ENCODE measurements at places on chromosomes 1 and 21.

- DNase-seq, result no peak
These were observed 3.2 kb upstream of the IBA57 start for GRCh38 chr1:228162286-228163006.

DNA sequence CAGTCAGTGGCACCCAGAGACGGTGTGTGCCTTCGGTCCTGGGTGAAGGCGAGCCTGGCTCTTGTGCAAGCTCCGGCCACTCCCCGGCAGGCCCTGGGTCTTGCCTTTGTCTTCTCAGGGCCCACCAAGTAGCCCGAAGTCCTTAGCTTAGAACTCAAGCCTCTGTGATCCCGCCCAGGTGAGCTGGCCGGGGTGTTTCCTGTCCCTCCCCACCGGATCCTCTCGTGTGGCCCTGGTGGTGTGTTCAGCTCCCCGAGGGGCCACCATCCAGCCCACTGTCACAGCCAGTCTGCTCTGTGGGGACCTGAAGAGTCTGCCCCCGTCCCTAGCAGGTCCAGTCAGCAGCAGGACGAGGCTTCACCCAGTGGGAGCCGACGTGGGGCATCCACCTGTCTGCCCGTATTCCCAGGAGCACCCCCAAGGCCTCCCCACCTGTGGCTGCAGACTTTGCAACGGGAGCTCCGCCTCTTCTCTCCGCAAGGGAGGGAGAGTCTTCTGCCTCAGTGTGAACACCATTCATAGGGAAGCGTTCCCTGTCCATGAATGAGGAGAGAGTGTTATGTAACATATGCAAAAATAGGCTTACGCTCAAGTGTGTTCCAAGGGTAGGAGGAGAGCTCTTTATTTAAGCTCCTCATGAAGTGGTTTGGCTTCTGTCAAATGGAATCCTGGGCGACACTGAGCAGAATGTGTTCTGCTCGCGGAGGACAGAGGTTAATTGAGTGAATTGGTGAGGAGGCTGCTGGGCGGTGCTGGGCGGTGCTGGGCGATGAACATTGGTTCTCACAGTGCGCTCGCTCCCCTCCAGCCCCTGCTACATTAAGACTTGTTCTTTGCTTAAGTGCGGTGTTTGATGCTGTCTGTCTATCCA lies 108.9 kb downstream of the CRYAA start:
- DNase-seq, result no peak

GRCh38 chr1:100354971-100355394 lies 2.7 kb downstream of the CDC14A start:
- DNase-seq, result no peak

- no peak for DNase-seq
These were observed 58.3 kb upstream of the ACOT11 start for GRCh38 chr1:54489627-54490250.

- no peak for DNase-seq
These were observed 56.7 kb upstream of the PUM1 start for GRCh38 chr1:31122101-31122735.

GRCh38 chr1:41783189-41783639 lies 135.5 kb downstream of the HIVEP3 start:
- DNase-seq, result no peak
